Inflammatory macrophage treated with lipopolysaccharide for 1 hour (primary cell): ENCODE measurements at places on chromosomes 11 and 22.

DNA sequence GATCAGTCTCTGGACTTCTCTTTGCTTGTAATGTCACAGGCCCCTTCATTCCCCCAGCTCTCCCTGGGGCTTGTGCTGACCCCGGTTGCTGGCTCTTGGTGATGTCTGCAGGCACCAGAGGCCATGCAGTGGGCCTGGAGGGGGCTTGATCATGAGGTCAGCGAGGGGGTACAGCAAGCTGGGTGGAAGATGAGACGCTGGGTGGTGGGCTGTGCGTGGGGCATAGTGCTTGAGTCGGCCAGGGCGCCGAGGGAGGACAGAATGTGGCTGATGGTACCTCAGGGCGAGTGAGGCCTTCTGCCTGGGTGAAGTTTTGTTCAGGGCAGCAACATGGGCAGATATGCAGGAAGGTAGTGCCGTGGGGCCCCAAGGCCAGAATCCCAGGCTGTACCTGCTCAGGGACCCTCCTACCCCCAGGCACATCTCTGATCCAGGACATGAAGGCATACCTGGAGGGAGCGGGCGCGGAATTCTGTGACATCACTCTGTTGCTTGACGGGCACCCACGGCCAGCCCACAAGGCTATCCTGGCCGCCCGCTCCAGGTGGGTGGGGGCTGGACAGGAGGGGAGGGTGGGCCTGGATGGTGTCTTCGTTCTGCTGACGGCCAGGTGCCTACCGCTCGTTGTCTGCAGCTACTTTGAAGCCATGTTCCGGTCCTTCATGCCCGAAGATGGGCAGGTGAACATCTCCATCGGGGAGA, 6.4 kb downstream of the THAP7 start:
- no peak for DNase-seq

GRCh38 chr11:8601376-8602133, 7.5 kb upstream of the STK33 start:
- DNase-seq = no peak

- DNase-seq = peak; percentile 82
Measured at GRCh38 chr22:46072110-46072881, 78.0 kb upstream of the PPARA start.

- DNase-seq = no peak
Measured at GRCh38 chr11:121958971-121959325, 157.1 kb downstream of the BLID start.

GRCh38 chr22:49216579-49216978, 611.1 kb downstream of the BRD1 start:
- DNase-seq = no peak

DNA sequence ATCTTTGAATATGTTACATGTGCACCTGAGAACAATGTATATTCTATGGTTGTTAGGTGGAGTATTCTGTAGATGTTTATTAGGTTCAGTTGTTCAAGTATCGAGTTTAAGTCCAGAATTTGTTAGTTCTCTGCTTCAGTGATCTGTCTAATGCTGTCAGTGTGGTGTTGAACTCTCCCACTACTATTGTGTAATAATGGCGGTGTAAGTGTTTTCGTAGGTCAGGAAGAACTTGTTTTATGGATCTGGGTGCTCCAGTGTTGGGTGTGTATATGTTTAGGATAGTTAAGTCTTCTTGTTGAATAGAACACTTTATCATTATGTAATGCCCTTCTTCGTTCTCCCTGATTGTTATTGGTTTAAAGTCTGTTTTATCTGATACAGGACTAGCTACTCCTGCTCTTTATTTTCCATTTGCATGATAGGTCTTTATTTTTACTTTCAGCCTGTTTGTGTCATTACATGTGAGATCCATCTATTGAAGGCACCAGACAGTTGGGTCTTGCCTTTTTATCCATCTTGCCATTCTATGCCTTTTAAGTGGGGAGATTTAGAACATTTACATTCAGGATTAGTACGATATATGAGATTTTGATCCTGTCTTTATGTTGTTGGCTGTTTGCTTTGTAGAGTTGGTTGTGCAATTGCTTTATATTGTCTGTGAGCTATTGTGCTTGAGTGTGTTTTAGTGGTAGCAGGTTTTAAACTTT, 121.6 kb downstream of the DDX10 start:
- DNase-seq = no peak

GRCh38 chr11:36455658-36456111, 54.4 kb downstream of the TRAF6 start:
- DNase-seq = peak; percentile 35

DNA sequence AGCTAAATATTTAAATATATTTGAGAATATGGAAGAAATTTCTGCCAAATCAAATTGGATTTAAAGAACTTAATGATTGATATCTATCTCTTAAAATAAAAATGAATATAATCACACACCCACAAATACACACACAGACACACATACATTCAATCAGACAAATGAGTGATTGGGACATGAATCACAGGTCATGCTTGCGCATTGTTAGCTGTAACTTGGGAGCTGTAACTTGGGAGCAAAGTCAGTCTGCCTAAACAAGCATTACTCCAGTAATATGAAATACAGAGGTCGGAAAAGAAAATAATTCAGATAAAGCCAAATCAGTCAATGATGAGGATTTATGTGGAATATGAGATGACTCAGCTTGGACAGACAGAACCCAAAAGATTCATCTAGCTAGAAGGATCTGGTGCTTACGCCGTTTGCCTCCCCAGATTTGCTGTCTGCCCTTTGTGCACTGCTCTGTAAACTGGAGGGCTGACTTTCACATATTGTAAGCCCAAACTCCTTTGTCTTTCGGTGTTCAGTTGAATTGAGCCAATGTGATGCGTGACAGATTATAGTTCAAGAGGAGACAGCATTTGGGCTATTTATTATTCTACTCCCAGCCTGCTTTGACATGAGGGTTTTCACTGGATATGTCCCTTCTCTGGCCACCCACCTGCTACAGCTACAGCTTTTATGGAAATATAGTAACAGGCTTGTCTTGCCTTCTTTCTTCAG, 1.6 kb downstream of the OR56B1 start:
- no peak for DNase-seq

- no peak for DNase-seq
Measured at GRCh38 chr11:15123849-15124248, 9.1 kb downstream of the INSC start.

DNA sequence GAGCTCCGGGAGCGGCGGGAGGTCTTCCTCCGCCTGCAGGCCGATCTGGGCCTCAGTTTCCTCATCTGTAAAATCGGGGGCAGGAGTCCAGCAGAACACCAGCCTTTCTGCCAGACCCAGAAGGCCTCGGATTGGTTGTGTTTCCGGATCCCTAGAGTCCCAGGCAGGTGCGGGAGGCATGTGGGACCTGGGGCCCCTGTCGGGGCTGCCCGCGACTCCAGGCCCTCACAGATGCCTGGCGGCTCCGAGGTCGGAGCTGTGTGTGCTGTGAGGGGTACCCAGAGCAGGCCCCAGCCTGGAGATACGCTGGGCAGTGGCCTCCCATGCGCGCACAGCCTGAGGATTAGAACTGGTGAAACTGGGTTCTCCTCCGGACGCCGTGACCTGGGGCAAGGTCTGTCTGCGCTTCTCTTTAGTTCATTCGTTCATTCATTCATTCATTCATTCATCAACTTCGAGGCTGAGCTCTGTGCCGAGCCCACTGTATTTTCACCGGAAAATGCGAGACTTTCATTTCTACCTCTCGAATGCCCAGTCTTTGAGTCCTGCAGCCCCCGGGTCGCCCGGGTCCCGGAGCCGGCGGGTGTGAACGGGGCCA, 24.6 kb downstream of the FLRT1 start:
- DNase-seq = no peak

DNA sequence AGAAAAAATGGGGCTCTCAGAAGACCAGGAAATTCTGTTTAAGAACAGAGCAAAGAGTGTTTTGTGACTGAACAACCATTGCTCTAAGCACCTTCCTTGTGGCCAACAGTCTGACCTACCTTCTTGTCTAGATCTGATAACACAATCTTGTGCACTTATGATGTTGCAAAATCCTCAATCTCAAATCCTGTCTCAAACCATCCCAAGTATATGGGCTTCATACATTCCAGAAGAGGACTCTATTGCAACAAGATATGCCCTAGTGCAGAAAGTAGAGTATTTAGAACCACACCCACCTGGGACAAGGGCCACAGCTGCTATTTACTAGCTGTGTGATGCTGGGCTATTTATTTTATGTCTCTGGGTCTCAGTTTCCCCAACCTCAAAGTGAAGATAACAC, 27.1 kb downstream of the RASSF10 start:
- DNase-seq = no peak

DNA sequence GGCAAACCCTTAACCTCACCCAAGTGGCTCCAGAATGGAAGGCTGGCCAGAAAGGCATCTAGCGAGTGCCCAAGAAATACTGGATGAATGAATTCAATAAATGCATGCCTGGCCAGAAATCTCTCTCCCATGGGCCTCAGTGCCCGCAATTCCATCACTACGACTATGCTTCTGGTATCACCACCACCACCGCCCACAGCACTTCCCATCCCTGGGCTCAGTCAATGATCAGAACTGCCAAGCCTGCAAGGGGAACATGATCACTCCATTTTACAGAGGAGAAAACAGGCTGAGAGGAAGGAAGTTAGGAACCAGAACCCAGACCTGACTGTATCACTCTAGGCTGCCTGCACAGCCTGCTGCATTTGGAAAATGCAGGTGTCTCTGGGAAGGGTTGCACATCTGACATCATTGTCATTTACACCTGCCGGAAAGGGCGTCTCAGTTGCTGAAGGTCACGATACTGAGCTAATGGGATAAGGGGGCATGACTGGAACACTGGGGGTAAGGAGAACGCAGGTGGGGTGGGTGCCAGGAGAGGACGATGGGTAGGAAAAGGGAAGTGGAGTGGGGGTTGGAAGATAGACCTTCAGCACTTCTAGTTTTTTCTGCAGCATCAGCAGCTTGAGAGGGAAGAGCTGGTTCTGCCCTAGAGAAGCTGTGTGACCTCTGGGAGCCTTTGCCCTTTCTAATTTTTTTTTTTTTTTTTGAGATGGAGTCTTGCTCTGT, 3.2 kb downstream of the GPR152 start:
- DNase-seq = peak; percentile 41

GRCh38 chr22:24697621-24698082, 76.9 kb downstream of the PIWIL3 start:
- DNase-seq = no peak

DNA sequence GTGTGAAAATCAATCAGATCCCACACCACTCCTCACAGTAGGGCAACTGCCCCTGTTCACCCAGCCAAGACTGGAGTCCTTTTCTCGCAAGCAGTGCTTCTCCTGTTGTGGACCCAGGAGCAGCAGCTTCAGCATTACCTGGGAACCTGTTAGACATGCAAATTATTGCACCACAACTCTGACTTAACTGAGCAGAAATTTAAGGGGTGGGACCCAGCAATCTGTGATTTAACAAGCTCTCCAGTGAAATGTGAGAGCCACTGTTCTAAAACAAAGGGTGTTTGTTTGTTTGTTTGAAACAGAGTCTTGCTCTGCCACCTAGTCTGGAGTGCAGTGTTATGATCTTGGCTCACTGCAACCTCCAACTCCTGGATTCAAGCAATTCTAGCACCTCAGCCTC, 591.4 kb downstream of the SOX6 start:
- DNase-seq = no peak

DNA sequence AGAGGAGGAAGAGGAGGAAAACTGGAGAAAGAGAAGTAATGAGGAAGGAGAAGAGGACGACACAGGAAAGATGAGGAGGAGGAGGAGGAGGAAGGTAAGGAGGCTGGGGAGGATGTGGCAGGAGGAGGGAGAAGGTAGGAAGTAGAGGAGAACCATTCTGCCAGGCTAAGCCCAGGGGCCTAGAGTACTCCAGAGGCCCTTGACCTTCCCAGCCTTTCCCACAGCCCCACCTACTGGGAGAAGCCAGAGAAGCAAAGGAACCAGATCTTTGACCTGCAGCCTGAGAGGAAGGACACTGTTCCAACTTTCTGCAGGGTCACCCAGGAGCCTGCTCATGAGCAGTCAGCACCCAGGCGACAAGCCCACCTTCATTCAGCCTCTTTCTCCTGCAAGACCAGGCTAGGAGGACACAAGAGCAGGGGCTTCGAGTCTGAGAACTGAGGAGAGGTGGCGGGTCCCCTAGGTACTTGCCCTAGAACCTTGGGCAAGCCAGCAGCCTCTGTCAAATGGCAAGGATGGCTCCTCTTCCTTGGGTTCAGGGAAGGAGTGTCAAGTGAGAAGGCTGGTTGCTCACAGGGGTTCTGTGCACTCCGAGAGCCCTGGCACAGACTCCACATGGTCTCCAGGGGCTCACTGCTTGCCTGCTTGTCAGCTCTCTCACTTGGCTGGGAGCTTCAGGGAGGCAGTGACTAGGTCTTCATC, 27.9 kb upstream of the OAF start:
- DNase-seq = peak; percentile 38

DNA sequence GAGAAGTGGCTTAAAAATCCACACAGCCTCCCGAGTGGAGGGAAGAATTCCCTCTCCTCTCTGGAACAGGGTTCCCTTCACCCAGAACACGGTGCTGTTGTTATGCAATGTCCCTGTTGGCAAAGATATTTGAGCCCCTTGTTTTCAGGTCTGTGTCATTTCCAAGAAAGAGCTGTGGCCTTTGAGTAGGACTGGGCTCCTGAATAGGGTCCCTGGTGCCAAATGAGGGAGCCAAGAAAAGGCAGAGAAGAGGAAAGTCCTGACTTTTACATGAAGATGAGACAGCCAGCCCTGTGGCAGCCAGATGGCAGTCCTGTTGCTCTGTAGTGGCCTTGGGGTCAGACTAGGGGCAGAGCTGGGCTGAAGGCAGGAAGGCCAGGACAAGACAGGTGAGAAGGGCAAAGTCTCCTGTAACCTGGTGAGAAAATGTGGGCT, 51.2 kb upstream of the ELF5 start:
- DNase-seq = no peak

DNA sequence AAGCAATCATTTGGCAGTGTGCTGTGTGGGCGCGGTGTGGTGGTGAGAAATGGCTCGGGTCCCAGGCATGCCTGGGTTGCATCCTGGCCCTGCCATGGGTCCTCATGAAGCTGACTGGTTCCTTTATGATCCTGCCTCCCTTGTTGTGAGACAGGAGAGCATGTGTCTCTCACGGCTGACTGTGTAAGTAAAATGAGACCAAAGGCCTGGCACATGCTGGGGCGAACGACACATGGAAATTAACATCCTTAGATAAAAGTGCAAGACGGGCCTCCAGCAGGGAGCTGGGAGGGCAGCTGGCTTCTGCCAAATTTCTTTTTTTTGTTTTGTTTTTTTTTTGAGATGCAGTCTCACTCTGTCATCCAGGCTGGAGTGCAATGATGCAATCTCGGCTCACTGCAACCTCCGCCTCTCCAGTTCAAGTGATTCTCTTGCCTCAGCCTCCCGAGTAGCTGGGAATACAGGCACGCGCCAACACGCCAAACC, 9.4 kb upstream of the FBLN1 start:
- DNase-seq = no peak

- no peak for DNase-seq
Measured at GRCh38 chr22:27525711-27526110, 275.8 kb downstream of the MN1 start.

DNA sequence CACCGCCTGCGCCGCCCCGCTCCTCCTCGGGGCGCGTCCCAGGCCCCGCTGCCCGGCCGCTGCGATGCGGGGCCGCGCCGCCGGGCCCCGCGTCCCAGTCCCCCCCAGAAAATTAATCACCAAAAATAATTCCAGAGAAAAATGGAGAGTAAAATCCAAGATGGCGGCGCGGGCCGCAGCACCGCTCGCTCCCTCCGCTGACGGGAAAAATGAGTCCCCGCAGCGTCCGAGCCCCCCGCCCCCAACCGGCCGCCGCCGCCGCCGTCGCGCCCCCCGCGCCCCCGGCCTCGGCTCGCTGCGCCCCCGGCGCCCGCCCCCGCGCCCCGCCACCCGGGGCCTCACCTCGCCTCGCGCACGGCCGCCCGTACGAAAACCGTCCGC, at the start of gene KMT5B:
Gene KMT5B (minus strand): TSS at position 162 of the 381 bp plus-strand sequence. CDS start 23,220 bp downstream, outside the sequence.
- peak; percentile 44 for DNase-seq

- no peak for DNase-seq
Measured at GRCh38 chr22:37501610-37502341, 15.6 kb upstream of the MFNG start.
